Uterus (tissue), 4 donors: ENCODE measurements at places on chromosomes 3 and 15. TPM values are rescaled to one million over a fixed set of nuclear protein-coding genes. Genes with fewer than 3 reads are reported as not detected.
A peak's percentile ranks its signal among the peaks of the same experiment; 100 is the strongest.

Gene SCG3
- total RNA-seq = not detected

Gene SH3GL3
- 11.8 TPM for total RNA-seq

Gene NDN
- total RNA-seq = 84.7 TPM

Gene SLC2A2
- total RNA-seq = not detected

Gene DPPA2
- not detected for total RNA-seq

Gene GHRL
- not detected for total RNA-seq

Gene NPAP1
- 0.41 TPM for total RNA-seq

Gene MESD
- total RNA-seq = 28.2 TPM

Gene DUOX1
- 1.3 TPM for total RNA-seq

Gene SLC24A5
- total RNA-seq = not detected

Gene SRGAP3
- total RNA-seq = 12.6 TPM

Gene TPRG1
- 29.4 TPM for total RNA-seq

Gene RAB27A
- 12.1 TPM for total RNA-seq

Gene TMCC1
- total RNA-seq = 23.2 TPM

Gene ADGRG7
- 0.21 TPM for total RNA-seq

Gene EFCC1
- total RNA-seq = 3.7 TPM

Gene CHRNA3
- total RNA-seq = 1.3 TPM

GRCh38 chr3:29758434-29759322 lies 477.8 kb downstream of the RBMS3 start:
- no peaks in the 10 kb centered on the region for H3K27me3 ChIP-seq
- H3K4me3 ChIP-seq = no peak overlapping the region
- H3K4me1 ChIP-seq = no peaks in the 10 kb centered on the region

DNA sequence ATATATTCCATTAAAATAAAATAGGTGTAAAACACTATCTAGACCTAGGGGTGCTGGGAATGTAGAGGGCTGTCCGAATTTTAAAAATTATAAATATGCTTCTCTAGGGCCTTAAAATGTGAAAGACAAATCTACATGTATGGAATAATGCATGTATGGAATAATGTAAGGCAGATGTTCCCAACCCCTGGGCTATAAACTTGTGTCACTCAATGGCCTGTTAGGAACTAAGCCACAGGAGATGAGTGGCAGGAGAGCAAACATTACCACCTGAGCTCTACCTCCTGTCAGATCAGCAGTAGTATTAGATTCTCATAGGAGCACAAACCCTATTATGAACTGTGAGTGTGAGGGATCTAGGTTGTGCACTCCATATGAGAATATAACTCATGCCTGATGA lies 482.6 kb upstream of the TGFBR2 start:
- no peak for DNase-seq
- H3K36me3 ChIP-seq = no peaks in the 10 kb centered on the region
- no peak overlapping the region for H3K4me3 ChIP-seq
- no peaks in the 10 kb centered on the region for H3K4me1 ChIP-seq

DNA sequence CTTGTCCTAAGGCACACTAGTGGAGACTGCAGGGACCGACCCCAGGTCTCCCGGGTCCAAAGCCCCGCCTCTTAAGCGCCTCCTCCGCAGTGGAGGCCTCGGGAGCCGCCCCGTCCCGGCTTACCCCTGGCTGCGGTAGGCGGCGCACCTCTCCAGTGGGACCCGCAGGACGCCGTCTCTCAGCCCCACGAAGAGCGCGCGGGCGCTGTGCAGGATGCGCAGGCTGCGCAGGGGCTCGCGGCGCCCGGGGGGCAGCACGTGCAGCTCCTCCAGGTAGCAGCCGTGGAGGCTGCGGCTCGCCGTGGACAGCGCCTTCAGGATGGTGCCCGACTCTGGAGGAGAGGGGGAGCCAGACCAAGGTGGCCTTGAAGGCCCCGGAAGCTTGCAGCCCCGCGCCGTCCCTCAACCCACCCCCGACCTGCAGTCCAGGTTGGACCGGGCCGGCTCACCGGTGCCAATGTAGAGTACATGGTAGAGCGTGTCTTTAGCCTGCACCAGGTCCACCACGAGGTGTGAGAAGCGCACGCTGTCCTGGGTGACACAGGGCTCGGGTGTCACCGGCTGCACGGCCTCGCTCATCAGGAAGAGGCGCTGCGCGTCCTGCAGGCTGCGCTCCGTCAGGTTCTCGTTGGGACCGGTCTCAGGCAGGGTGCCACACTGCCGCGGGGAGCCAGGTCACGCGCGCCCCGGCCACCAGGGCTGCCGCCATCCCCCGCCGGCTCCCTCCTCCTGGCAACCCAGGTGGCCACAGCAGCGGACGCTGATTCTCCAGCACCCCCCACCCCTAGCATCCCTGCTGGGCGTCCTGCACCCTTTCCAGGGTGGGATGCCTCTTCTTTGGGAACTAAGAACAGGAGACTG lies 105.5 kb downstream of the SEMA5B start:
- no peak overlapping the region for H3K27ac ChIP-seq
- H3K27me3 ChIP-seq = no peaks in the 10 kb centered on the region
- no peaks in the 10 kb centered on the region for H3K36me3 ChIP-seq
- H3K4me3 ChIP-seq = no peak overlapping the region
- H3K4me1 ChIP-seq = no peaks in the 10 kb centered on the region

DNA sequence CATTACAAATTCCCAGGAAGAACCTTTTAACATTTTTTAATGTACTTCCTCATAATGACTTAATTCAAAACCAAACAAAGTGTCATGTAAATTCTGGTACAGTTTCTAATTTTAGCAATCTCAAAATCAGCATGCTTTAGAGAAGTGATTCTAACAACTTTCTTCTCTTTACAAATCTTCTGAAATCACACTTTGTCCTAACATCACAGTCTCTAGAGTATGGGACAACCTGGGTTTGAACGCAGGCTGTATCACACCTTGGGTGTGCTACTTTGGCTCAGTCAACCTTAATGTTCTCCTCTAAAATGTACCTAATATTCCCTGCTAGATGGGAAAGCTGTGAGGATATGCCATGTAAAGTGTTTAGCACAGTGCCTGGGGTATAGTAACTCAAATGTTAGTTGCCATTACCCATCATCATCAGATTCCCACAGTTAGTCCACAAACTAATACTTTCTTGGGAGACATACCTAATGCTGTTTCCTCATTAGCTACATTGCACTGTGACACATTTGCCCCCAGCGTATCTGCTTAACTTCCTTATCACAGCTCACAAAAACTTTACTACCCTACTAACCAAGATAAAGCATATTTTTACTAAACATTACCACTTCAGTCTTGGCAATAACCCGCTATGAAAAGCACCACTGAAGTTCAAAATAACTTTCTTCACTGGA lies 3.1 kb downstream of the TSPAN3 start:
- H3K4me3 ChIP-seq = no peak overlapping the region
- H3K4me1 ChIP-seq = no peaks in the 10 kb centered on the region
- no peak overlapping the region for H3K27ac ChIP-seq
- DNase-seq = no peak
- no peaks in the 10 kb centered on the region for H3K36me3 ChIP-seq
- H3K27me3 ChIP-seq = no peaks in the 10 kb centered on the region

DNA sequence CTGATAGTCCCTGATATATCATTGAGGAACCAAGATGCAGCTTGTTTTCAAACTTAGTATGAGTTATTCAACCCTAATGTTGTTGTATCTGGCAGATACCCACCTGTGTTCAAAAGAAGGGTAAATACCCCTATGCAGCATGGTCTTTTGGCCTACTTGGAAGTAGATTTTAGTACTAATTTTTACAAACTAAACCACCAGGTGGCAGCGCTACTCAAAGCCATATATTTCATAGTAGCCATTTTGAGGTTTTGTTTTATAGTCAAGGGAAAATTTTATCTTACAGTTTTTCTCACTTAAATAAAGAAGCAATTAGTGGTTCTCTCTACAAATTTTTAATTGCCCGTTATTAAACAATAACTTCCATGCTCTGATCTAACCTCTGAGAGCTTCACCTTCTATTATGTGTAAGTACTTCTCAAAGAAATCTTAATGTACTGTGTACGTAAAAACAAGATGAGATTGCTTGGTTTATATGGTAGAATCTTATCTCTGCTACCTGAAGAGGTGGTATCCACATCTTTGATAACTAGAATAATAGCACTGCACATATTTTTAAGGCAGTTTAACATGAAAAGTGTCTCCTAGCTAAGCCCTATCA lies 31.5 kb upstream of the MLF1 start:
- H3K4me1 ChIP-seq = no peaks in the 10 kb centered on the region
- H3K27ac ChIP-seq = no peak overlapping the region
- H3K27me3 ChIP-seq = no peaks in the 10 kb centered on the region
- no peaks in the 10 kb centered on the region for H3K36me3 ChIP-seq
- no peak overlapping the region for H3K4me3 ChIP-seq
- DNase-seq = no peak

- DNase-seq = no peak
- no peaks in the 10 kb centered on the region for H3K36me3 ChIP-seq
- H3K4me3 ChIP-seq = no peak overlapping the region
- H3K27me3 ChIP-seq = no peaks in the 10 kb centered on the region
- no peaks in the 10 kb centered on the region for H3K4me1 ChIP-seq
Measured at GRCh38 chr15:72203507-72203837, 5.9 kb upstream of the GRAMD2A start.

DNA sequence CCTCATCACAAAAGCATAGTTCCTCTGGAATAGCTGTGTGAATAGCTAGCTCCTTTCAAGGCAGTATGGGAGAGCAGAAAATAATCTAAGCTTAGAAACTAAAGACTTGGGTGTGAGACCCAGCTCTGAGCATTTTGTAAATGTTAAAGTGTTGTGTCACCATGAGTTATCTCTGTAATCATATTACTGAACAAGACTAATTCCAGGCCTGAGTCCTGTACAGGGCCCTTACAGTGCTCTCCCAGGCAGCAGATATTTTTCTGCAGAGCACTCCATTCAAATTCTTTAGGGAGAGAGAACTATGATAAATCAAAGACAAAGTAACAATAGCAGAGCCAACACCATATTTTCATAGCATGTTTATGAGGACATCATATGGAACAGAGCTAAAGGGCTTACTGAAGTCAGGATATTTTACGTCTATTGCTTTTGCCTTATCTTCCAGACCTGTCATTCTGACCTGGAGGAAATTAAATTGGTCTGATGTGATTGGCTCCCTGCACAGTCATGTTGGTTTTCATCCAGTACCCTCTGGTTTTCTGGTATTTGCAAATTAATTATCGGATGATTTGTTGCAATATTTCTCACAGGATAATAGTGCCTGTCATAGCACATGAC lies 172.6 kb upstream of the PPP2R3A start:
- H3K27ac ChIP-seq = no peak overlapping the region
- H3K4me3 ChIP-seq = no peak overlapping the region
- no peaks in the 10 kb centered on the region for H3K36me3 ChIP-seq
- no peaks in the 10 kb centered on the region for H3K4me1 ChIP-seq

- no peaks in the 10 kb centered on the region for H3K27me3 ChIP-seq
- H3K4me1 ChIP-seq = no peaks in the 10 kb centered on the region
- H3K36me3 ChIP-seq = no peaks in the 10 kb centered on the region
- peak; percentile 44 for DNase-seq
- no peak overlapping the region for H3K4me3 ChIP-seq
- H3K27ac ChIP-seq = no peak overlapping the region
Measured at GRCh38 chr3:134449277-134449676, 36.5 kb downstream of the ANAPC13 start.

DNA sequence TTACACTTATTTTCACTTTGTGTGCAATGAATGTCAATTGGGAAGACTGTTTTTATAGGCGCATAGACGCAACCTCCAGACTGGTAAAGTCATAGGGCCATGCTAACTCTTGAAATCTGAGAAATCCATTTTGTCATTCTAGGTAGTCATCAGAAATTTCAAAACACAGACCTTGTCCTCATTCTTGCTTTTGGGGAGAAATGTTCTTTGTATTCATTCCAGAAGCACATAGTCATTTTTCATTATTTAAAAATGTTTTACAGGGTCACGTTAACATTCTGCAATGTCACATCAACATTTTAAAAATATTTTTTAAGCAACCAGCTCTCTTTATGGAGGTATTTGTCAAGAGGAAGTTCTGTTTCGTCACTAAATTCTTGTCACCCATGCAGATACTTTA lies 898.4 kb downstream of the PDCD6IP start:
- no peaks in the 10 kb centered on the region for H3K36me3 ChIP-seq
- no peaks in the 10 kb centered on the region for H3K27me3 ChIP-seq
- no peaks in the 10 kb centered on the region for H3K4me1 ChIP-seq
- no peak for DNase-seq
- H3K4me3 ChIP-seq = no peak overlapping the region

DNA sequence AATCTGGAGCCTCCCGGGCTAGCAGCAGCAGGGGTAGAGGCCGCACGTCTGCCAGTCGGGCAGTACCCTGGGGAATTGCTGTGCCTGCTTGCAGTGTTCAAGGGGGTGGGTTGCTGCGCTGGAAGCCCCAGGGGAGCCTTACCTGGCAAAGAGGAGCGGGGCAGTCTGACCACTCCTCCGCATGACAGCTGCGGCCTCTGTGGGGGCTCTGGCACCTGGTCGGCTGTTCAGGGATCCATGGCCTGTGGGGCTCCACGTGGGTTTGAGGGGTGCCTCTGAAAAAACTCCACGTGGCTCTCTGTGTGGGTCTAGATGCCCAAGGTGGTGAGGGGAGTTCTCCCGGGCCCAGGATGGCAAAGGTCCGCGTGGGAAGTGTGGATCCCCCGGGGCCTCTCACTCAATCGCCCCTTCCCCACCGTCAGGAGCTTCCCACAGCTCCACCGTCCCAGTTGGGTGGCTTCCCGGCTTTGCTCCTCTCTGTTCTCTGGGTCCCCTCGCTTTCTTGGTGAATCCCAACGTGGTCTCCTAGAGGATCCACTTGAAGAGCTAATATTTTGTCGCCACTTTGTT lies 184.5 kb downstream of the EFHB start:
- DNase-seq = no peak

GRCh38 chr15:97059281-97059680 lies 728.8 kb downstream of the NR2F2 start:
- H3K27ac ChIP-seq = no peak overlapping the region
- no peaks in the 10 kb centered on the region for H3K36me3 ChIP-seq
- no peak for DNase-seq
- H3K27me3 ChIP-seq = no peaks in the 10 kb centered on the region

- H3K36me3 ChIP-seq = no peaks in the 10 kb centered on the region
- DNase-seq = no peak
- no peaks in the 10 kb centered on the region for H3K4me1 ChIP-seq
- no peak overlapping the region for H3K4me3 ChIP-seq
Measured at GRCh38 chr15:89127054-89127702, 38.9 kb downstream of the ABHD2 start.

DNA sequence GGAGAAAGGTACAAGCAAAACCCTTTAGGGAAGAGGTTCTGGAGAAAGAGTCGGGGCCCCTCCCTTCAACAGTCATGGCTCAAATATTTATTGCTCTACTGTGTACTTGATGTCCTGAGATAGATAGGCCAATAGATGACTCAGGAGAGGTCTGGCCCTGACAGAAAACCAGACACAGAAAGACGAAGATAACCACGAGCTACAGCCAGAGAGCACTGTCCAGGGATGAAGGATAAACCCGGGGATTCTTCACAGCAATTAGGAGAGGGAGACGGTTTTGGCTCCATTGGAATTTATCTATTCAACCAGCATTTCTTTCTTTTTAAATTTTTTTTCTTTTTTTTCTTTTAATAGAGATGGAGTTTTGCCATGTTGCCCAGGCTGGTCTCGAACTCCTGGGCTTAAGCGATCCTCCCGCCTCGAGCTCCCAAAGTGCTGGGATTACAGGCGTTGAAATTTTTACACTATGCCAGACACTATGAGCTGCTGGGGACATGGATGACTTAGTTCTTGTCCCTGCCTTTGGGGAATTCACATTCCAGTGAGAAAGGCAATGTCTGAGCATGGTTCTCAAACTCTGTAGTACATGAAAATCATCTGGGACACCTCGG lies 4.6 kb upstream of the CIDEC start:
- no peaks in the 10 kb centered on the region for H3K36me3 ChIP-seq
- H3K27me3 ChIP-seq = no peaks in the 10 kb centered on the region
- peak; percentile 48 for DNase-seq
- H3K4me1 ChIP-seq = no peaks in the 10 kb centered on the region
- peak overlapping the region; percentile 81 for H3K27ac ChIP-seq

GRCh38 chr3:65037861-65038260 lies 350.1 kb upstream of the ADAMTS9 start:
- no peak overlapping the region for H3K4me3 ChIP-seq
- no peak for DNase-seq
- no peaks in the 10 kb centered on the region for H3K36me3 ChIP-seq
- no peaks in the 10 kb centered on the region for H3K4me1 ChIP-seq
